Uterus (tissue), 4 donors: ENCODE measurements at places on chromosomes 12 and 14. TPM values are rescaled to one million over a fixed set of nuclear protein-coding genes. Genes with fewer than 3 reads are reported as not detected.

RFX4 gene
- total RNA-seq, result not detected

AMIGO2 gene
- total RNA-seq, result 33.0 TPM

FAM181A gene
- total RNA-seq, result not detected

CFAP73 gene
- not detected for total RNA-seq

LRP1-AS gene
- not detected for total RNA-seq

NUDT14 gene
- total RNA-seq, result 13.2 TPM
